D341Med (cell line): ENCODE measurements at places on chromosomes 12 and 14.

GRCh38 chr14:87108726-87109125 is 884.3 kb downstream of the GALC start:
- DNase-seq, result no peak

GRCh38 chr12:43878050-43878449 is 42.2 kb downstream of the TMEM117 start:
- no peak for DNase-seq

DNA sequence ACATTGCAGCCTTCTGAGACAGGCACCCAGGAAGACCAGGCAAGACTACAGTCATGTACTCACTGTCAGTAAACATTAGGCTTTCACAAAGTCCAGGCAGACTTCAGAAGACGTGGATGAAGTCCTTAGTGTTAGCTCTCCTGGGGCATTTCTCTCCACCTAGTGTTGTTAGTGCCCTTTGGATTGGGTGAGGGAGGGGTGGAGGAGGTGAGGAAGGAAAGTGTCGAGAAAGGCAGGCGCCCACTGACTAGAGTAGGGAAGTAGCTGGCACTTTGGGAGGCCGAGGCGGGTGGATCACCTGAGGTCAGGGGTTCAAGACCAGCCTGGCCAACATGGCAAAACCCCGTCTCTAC is 20.2 kb downstream of the TMEM229B start:
- no peak for DNase-seq

- DNase-seq, result no peak
Observed at GRCh38 chr12:110850762-110851161, 4.0 kb downstream of the CCDC63 start.

GRCh38 chr12:21169878-21170472 is 39.0 kb downstream of the SLCO1B1 start:
- DNase-seq, result peak; percentile 61

DNA sequence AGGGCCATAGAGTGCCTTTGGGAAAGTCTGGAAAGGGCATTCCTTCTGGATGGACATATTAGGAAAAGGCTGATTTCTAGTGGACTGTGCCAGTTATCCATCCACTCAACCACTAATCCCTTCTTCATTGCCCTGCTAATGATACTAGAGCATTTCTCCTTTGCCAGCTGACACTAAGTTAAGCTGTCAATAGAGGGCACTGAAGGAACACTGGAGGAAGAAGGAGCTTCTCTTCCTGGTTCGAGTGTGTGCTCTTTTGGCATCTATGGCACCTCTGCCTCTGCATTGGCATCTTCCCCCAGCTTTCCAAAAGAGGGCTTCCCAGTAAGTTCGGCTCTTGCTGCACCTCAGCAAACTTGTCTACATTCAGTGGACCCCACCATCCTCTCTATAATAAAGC is 165.4 kb downstream of the DERA start:
- peak; percentile 70 for DNase-seq

DNA sequence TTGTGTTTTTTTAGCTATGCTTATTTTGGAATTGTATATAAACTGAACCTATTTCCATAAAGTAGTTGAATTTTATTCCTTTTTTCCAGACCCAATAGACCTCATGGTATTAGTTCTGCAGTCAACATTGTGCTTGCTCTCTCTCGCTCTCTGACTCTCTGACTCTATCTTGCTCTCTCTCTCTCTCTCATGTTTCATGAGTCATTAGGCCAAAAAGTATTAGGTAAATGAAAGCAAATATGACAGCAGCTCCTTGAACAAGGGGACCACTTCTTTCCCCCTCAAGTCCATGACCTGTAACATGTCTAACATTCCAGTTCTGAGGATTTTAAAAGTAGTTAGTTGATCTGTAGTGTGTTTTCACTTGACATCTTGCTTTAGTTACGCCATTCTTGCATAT is 14.0 kb upstream of the C12orf71 start:
- no peak for DNase-seq

- no peak for DNase-seq
Observed at GRCh38 chr12:114167431-114167830, 201.3 kb upstream of the RBM19 start.
